ENCODE measurements at places on chromosomes 16 and 17. TPM values are rescaled to one million over a fixed set of nuclear protein-coding genes. Genes with fewer than 3 reads are reported as not detected.

TOX3 gene
- not detected for total RNA-seq

NAGS gene
- 2.6 TPM for total RNA-seq

CAVIN1 gene
- 236 TPM for total RNA-seq

SEPTIN1 gene
- total RNA-seq: 0.26 TPM

AIPL1 gene
- not detected for total RNA-seq

SIRT7 gene
- total RNA-seq: 19.4 TPM

DNA sequence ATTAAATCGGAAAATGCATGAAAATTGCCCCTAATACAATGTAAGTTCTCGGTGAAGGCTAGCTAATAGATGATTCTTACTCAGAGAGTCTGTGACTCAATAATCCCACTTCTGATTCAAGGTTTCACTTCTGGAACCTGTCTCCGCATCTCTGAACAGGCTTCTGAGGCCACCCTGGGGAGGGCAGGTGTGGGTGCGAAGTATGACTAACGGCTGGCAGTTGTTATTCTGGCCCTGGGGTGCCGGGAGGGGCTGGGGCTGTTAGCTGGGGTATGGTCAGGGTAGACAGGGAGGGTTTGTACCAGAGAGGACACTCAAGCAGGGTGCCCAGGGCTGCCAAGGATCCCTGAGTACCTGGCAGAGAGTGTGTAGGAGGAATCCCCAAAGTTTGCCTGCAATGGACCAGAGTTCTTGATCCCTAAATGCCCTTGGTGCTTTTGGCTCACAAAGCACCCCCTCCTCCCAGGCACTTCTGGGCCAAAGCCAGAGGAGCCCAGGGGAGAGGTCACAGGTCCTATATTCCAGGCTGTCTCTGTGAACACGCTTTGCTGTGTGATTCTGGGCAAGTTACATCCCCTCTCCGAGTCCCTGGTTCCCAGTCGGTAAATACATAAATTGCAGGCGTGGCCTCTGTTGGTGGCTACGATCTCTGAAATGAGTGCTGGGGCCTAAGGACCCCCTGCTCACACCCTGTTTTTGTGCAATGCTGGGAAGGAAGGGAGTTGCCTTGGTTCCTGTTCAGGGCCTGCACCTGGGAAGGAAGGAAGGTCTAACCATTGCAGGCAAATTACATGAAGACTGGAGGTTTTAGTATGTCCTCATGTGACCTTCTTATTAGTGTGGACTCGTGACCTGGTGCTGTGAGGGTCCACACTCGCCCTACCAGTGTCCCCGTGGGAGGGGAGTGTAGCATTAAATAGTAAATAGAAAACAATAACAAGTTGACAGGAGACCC lies 49.9 kb upstream of the CPNE2 start:
- DNase-seq: no peak

GRCh38 chr16:17270683-17271109 lies 200.1 kb downstream of the XYLT1 start:
- DNase-seq: no peak

GRCh38 chr17:15447928-15448579 lies 19.4 kb downstream of the CDRT4 start:
- no peak for DNase-seq

DNA sequence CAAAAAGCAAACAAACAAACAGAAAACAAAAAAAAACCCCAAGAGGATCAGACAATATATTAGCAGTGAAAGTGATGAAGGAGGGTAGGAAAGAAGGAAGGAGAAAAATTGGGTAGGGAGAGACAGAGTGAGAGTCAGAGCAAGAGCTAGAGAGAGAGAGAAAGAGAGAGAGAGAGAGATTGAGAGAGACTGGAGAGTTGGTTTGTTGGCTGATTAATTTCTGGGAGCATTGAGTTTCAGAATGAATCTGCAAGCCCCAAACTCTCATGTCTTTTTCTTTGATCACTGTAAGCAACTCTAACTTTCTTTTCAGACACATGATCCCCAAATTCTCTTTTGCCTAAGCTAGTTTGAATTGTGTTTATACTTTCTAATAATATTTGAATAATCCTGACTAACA lies 388.1 kb downstream of the SHISA9 start:
- DNase-seq: no peak

DNA sequence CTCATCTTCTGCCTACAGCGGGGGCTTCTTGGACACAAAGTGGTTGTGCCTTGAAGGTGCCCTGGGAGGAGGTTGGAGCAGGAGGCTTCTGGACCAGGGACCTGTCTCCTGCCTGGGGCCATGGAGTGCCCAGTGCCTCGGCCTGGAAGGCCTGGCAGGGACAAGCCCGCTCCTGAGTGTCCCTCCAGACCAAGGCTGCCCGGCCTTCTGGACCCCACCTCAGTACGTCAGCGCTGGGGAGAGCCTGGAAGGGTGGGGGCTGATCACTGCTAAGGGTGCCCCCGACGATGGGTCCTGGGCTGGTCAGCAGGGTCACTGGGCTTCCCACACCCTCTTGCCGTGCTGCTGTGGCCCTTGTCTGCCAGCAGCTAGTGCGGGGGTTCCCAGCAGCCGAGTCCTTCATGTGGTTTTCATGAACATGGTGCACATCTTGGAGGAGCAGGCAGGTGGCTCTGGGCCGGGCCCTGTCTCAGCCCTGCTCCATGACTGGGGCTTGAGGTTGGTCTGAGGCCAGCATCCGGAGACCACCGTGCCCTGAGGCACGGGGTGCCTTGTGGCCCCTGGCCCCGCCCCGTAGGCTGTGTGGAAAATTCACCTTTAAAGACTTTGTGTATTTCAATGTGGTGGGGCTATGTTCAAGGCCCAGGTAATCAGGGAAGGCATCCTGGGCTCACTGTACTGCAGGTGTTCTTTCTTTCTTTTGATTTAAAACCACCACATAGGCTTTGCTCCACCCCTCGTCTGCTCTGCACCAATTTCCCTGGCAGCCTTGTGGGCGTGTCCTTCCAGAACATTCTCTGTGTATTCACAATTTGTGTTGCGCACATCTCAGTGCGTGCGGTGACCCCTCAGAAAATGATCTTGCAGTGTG lies 22.4 kb downstream of the MGRN1 start:
- DNase-seq: no peak

GRCh38 chr16:265711-266110 lies 10.0 kb downstream of the RGS11 start:
- DNase-seq: no peak

DNA sequence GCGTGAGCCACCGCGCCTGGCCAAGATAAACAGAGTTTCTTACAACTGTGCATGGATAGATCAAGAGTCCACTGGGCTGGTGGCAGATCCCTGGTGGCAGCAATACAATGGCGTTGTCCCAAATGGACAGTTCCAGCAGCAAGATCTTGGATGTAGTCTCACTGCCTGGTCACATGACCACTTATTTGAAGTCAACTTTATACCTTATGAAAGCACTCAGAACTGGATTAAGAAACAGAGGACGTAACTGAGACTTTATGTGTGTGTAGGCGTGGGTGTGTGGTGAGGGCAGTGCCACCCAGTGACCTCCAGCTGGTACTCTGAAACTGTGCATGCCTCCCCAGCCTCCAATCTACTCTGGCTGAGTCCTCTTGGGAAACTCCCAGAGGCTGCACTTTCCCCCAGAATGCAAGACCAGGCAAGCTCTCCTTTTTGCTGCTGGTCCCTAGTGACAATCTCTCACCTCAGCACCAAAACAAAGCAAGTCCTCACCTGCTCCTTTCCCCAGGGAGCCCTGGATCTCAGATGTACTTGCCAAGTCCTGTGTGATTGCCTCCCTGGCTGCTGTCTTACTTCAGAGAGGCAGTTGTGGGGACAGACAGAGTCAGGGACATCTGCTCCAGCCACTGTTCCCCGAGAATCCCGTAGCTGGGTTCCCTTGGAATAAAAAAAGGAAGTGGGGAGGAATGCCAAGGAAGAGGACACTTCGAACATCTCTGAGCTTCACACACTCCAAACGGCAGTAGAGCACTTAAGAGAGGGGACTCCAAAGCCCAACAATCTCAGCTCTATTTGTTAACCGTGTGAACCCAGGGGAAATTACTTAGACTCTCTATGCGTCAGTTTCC lies 11.7 kb upstream of the ST6GALNAC2 start:
- DNase-seq: no peak

DNA sequence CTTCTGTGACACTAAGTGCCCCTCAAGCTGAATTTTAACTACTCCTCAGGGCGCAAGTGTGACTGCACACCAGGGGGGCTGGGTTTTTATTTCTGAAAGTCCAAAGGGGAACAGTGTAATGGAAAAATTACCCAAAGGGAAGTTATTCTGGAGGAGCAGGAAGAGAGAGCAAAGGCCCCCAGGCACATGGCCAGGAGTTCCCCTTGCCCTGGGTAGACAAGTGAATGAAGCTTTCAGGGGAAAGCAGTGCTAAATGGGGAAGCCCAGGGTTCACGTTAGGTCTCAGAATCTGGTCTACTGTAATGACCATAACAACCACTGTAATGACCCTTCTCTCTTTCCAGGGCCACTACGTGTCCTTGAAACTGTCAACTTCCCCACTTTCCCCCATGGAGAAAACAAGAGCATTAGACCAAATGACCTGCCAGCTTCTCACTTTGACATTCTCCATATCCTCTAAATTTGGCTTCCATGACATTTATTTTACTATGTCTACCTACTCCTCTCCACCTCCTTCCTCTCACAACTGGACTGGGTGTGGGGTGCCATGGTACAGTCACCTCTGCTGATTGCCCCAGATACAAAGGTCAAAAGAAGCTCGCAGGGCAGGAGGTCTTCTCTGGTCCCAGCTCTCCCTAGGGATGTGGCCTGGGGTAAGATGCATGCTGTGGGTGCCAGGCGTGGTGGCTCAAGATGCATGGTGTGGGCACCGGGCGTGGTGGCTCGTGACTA lies 34.1 kb upstream of the MMP2 start:
- DNase-seq: no peak

GRCh38 chr16:49875806-49876715 lies 20.1 kb upstream of the ZNF423 start:
- DNase-seq: no peak

GRCh38 chr17:78883533-78884131 lies 19.4 kb downstream of the CEP295NL start:
- peak; percentile 98 for DNase-seq

- no peak for DNase-seq
Observed at GRCh38 chr17:17503566-17504130, 7.5 kb upstream of the RASD1 start.

GRCh38 chr17:45393411-45393810 lies 39.3 kb downstream of the ARHGAP27 start:
- DNase-seq: no peak

- no peak for DNase-seq
Observed at GRCh38 chr17:35161281-35161761, 13.7 kb downstream of the UNC45B start.

DNA sequence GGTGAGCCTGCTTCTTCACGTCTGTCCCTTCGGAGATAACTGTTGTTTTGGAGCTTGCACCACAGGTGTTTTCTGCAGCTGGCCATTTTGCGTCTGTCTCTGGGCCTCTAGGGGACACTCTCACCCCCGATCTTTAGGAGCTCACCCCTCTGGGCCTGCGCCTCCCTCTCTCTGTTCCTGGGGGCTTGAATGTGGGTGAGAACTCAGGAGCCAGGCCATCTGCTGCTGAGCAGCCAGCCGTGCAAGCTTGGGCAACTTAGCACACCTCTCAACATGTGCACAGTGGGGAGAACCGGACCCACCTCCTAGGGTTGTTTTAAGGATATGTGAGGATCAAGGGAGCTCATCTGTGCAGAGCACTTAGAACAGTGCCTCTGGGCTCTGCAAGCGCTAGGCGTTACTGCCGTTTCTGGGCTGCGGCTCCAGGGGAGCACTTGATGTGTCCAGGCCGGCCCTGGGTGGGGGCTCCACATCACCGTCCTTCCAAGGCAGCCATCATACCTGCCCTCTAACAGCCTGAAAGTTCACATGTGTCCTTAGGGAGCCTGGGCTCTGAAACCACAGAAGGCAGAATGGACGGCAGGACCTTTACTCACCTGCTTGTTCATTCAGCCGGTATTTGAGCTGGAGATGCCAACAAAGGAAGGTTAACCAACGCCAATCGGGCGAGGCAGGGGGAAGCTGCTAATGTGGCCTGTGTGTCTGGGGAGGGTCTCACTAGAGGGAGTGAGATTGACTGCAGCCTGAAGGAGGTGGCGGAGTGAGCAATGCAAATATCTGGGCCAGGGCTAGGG lies 66.3 kb downstream of the MRC2 start:
- DNase-seq: no peak

DNA sequence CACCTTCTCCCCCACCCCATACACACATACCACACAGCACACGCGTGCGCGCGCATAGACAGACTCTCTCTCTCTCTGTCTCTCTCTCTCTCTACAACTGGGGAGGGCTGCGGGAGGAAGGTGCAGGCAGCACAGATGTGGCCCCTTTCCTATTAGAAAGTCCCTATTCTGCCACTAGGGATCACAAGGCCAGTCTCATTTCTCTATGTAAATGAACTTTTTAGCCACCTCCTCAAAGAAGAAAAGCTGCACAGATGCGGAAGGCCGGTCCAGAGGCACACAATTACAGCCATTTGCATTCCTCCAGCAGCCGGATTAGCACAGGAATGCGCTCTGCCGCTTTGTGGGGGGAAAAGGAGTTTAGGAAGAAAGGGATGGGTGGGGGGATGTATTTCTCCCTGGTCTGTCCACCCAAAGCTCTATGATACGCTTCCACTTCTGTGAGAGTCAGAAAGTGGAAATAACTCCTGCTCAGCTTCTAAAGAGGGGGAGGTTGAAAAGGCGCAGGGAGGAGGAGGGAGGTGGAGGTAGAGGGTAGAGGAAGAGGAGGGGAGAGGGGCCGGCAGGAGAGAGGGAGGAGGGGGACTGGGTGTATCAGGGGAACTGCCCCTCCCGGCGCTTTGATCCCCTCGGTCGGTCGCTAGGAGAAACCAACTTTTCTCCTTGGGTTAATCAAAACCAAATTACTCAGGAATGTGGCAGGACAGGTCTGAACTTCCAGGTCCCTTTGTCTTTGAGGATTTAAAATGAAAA lies 11.7 kb downstream of the ZFHX3 start:
- no peak for DNase-seq
